Hematopoietic multipotent progenitor cell treated with erythropoietin and hydrocortisone succinate and interleukin-3 and kit ligand, for 6 days (in vitro differentiated cells): ENCODE measurements at places on chromosomes 1 and 21.
A peak's percentile ranks its signal among the peaks of the same experiment; 100 is the strongest.

- peak; percentile 22 for DNase-seq
Measured at GRCh38 chr1:203069030-203069747, 16.6 kb downstream of the MYOG start.

DNA sequence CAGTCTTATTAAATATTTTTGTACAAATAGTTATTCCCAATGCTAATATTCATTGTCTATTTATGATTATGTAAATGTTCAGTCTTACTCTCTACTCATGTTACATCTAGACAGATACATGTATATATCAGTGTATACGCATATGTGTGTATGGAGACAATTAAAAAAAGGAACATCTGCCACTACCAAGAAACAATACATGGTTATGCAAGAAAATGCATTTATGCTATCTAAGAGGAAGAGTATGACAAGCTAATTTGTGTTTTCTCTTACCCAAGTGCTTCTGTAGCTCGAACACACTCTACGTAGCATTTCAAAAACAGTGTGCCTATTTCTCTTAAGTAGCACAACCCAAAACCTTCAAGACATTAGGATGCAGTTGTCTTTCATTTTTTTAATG, 6.1 kb upstream of the RLF start:
- DNase-seq = peak; percentile 45

GRCh38 chr1:154141240-154141639, 13.6 kb downstream of the NUP210L start:
- DNase-seq = no peak

DNA sequence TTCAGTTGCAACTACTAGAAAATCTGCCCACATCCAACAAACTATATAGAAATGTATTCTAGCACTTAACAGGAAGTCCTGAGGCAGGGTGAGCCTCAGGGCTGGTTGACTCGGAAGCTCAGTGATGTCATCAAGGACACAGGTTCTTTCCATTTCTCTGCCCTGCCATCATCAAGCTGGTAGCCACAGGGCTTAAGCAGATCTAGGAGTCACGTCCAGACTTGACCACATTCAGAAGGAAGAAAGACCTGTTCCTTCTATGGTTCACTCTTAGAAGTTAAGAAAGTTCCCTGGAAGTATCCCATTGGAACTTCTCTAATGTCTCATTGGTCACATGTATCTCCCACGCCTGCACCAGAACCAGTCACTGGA, 438.1 kb downstream of the PRDM2 start:
- DNase-seq = no peak

GRCh38 chr1:203037509-203038190, 11.4 kb downstream of the PPFIA4 start:
- DNase-seq = peak; percentile 31

DNA sequence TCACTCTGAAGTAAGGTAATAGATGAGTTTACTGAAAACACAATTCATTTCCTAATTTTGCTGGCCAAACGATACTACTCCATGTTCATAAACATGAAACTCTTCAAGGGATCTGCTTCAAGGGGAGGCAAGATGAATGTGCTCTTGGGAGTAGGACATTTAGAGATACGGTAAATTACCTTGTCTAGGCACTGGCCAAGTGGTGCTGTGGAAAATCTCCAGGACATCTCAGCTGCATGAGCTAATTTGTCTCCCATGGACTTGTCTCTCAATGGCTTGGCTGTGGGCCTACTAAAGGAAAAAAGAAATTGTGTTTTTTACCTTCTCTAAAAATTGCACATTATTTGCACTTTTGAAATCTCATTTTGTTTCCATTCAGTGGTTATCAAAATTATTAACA, 780.6 kb downstream of the LTN1 start:
- DNase-seq = no peak

- peak; percentile 59 for DNase-seq
Measured at GRCh38 chr1:36225283-36225899, 1.1 kb downstream of the THRAP3 start.

DNA sequence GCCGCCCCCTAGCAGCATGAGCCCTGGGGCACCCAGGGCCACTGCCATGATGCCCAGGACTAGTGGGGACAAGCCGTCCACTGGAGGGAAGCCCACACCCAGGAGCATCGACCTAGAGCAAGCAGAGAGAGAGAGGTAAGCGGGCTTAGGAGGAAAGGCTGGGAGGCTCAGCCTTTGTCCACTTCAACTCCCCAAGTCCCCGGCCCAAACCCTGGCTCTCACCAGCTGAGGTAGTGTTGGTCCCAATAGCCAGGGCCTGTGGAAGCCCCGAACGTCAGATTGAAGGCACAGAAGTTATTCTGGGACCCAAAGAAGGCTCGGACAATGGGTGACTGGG, 2.4 kb downstream of the GLMP start:
- no peak for DNase-seq

DNA sequence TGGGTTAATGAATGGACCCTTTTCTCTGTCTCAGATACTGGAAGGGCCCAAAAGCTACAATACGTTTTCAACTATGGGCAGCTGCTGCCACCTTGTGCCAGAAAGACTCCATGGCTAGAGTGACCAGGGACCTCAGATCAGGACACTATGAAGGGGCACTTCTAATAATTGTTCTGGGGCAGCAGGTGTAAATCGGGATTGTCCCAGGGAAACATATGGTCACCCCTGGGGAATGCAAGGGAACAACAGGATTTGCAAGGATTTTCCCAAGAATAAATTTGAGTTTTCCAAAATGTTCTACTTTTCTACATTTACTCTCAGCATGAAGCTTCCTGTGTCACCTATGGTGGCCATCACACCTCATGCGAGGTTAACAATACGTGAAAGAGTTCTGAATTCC, 12.0 kb upstream of the FCAMR start:
- DNase-seq = peak; percentile 83

- DNase-seq = no peak
Measured at GRCh38 chr1:75641325-75641724, 30.4 kb upstream of the SLC44A5 start.

GRCh38 chr1:231678011-231678432, 51.4 kb downstream of the DISC1 start:
- DNase-seq = no peak
